ENCODE measurements at places on chromosomes 12 and 14.
A peak's percentile ranks its signal among the peaks of the same experiment; 100 is the strongest.

- DNase-seq = no peak
Observed at GRCh38 chr14:30223385-30223785, 295.7 kb upstream of the PRKD1 start.

DNA sequence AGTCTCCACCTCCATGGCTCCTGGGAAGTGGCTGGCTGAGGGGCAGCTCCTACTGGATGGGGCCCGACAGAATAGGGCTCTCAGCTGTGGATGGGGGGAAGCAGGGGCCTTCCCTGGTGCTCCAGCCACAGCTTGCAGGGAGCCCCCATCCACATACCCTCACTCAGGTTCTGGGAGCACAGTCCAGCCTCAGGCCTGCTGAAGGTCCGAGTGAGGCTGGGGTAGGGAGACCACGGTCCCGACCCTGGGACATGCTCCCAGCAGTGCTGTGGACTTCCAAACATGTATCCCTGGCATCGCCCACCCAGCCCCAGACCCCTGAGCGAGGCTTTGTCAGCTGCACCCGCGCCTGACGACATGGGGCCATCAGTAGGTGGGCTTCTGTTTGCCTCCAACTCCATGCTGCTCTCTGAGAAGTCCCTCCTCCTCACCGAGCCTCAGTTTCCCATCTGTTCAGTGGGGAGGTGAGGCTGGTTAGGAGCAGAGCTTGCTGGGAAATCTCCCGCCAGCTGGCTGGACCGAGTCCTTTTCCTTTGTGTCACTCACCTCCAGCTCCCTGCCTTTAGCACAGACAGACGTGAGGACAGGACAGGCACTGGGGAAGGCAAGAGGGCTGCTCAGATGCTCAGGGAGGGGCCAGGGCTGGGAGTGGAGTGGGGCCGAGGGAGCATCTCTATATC is 9.1 kb upstream of the ATG101 start:
- DNase-seq = no peak

DNA sequence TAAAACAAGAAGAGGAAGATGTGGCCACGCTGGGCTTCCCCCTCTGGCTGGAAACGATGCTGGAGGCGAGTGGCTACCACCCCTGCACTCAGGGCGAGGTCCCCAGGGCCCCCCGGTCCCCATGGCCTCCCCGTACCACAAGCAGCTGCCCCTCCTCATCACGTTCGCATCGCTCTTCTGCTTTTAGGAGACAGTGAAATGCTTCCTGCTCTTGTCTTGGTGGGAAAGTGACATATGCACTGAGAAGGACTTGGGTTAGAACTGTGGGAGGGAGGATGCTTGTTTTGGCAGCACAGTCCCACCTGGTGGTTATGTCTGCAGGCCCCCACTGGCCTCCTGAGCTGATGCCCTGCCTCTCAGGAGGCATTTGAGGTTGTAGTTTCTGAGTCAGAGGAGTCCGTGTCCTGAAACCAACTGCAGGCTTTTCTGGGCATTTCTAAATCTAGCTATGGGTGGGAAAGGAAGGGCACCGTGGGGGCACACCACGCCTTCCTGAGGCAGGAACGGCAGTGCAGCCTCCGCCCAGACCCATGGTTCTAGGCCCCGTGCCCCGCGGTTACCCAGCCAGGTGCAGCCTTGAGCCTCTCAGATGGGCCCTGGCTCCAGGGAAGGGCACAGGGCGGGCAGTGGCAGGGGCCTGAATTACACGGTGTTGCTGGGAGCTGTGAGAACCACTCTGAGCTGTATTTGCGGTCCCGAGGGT is 139.3 kb downstream of the ADGRD1 start:
- DNase-seq = peak; percentile 50

- DNase-seq = no peak
Observed at GRCh38 chr12:5403411-5403810, 28.5 kb upstream of the NTF3 start.

- no peak for DNase-seq
Observed at GRCh38 chr12:53505086-53505485, 2.2 kb downstream of the NPFF start.

DNA sequence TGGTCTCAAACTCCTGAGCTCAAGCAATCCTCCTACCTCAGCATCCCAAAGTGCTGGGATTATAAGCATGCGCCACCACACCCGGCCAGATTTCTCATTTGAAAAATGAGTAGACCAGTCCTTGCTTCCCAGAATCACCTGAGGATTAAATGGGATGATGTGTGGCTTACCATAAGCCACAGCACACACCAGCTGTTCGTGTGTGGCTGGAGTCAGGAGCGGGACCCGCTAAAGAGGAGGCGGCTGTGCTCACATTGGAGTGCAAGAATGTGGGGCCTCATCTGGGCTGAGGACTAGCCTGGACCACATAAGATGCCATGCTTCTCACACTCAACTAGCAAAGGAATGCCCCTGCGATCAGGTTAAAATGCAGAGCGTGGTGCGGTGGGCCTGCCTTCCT is 6.7 kb upstream of the ALDH2 start:
- DNase-seq = no peak

- no peak for DNase-seq
Observed at GRCh38 chr14:63701606-63702299, 26.1 kb downstream of the SGPP1 start.

GRCh38 chr12:75704664-75705063 is 193.3 kb upstream of the KRR1 start:
- DNase-seq = no peak

DNA sequence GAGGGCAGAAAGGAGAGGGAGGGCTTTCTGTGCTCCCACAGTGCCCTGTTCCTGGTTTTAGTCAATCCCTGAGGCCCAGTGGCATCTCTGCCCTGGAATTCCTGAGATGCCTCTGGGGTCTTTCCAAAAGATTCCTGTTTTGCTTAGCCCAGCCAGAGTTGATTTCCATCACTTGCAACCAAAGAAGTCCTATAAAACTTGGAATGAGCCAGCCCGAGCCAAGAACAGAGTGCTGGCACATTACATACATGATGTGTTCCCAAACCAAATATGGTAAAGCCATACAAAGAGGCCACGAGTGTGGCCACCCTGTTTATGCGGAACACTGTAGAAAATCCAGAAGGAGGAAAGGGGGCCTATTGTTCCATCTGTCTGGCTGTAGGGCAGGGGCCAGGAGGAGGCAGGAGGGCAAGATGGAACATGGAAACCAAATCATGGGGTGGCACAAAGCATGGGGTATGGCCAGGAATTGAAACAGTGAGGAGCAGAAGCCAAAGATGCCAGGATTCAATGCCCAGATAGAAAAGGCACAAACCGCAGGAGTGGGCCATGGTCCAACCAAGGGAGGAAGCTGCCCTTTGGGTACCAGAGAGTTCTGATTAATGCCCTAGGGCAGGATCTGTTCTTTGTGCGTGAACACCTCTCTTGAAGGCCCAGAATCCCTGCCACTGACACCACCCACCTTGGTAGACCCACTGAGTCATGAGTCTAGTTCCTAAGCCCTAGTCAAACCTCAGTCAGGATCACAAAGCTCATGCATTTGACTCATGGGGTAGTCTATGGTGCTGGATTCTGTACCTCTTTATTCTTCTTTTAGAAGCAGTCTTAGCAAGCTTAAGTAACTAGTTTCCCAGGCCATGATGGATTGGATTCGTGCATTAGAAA is 75.2 kb downstream of the LRRC74A start:
- DNase-seq = no peak

DNA sequence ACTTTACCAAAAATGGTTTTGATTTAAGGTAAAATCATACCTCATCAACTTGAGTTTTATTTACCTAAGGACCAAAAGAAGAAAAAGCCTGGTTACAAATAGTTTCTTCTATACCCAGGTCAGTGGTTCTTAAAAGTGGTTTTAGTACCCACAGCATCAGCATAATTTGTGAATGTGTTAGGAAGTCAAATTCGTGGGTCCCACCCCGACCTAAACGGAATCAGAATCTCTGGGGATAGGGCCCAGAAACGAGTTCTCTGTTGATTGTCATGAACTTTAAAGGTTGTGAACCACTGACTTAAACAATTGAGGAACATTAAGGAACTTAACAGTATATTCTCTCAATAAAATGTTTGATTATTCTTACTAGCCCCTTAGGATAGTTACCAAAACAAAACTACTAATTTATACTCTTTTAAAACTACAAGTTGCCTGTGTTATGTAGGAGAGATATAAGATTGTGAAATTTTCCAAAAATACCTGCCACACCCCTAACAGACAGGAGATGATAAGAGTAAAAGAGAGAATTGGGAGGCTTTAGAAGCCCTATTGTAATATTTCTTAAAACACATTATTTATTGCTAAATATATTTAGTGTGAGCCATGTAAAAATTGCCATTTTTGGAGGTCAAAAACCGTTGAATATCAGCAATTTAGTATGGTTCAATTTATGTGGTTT is 669 bp upstream of the SLC25A21 start:
- no peak for DNase-seq

DNA sequence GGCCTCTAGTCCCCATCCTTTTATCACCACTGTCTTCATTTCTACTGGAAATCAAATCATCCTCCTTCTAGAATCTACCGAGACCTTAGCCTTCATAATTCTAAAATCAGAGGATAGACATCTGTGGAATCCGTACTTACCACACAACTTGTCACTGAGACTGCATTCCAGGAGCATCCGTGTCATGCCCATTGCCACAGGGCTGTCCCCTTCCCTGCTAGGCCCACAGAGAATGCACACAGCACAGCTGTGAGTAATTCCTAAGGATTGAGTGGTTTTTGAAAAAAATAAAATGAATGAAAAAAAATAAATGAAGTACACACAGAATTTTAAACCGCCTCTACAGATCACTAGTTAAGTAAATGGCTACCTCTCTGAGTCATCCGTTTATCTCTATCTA is 21.0 kb upstream of the MAGOHB start:
- no peak for DNase-seq

DNA sequence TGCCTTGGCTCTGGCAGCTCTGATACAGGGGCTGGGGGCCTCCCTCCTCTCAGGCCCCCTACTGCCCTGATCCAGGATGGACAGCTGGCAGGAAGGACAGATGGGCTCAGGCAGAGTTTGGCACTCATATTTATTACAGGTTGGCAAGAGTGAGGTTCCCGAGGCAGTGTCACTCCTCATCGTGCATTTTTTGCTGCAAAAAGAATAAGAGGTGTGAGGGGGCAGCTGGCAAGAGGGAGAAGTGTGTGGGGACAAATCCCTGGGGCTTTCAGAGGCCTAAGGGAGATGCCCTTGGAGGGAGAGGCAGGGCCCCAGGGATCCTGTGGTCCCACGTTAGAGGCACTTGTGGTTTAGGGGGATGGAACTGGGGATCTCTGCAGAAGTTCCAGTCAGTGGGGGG is 5.0 kb downstream of the CMTM5 start:
- no peak for DNase-seq

- no peak for DNase-seq
Observed at GRCh38 chr14:100362311-100362927, 39.3 kb downstream of the SLC25A47 start.

DNA sequence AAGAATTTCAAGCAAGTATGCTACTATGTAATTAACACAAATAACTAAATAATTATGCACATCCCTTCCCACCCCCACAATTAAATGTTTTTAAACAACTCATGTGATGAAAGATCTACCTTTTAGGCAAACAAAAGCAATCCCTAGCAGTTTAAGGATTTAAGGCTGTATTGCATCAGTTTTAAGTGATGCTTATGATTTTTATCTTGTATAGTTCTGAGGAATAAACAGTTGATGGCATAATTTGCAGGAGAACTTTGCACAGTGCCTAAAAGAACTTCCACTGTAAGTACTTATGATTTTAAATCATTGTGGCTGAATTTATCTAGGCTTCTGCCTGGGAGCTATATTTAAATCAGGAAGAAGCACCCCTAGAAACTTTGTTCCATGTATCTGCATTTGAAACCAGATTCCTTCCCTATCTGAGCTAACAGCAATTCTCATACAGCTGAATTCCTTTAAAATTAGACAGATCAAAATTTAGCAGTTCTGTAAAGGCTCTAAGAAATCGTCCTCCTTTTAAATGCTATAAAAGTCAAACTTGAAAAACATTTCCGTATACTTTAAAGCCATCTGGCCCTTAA is 388.6 kb downstream of the BCAT1 start:
- DNase-seq = no peak

- DNase-seq = peak; percentile 23
Observed at GRCh38 chr12:113359133-113359938, 949 bp downstream of the PLBD2 start.

GRCh38 chr14:37779480-37779879 is 184.1 kb downstream of the TTC6 start:
- DNase-seq = no peak

DNA sequence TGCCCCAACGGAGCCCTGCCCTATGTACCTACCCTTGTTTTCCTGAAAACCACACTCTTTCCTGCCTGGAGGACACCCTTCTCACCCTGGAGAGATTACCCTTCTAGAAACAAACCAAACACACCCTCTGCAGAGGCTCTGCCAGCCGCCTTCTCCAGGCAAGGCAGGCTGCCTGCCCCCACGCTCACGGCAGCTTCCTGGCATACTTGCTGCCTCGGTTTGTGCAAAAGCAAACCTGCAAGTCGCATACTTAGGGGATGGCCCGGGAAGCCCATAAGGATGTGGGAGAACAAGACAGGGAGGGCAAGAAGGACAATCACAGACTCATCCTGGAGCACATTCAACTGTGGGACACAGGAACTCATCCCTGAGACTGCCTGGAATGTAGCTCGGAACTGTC is 154.0 kb upstream of the DIO3 start:
- no peak for DNase-seq

DNA sequence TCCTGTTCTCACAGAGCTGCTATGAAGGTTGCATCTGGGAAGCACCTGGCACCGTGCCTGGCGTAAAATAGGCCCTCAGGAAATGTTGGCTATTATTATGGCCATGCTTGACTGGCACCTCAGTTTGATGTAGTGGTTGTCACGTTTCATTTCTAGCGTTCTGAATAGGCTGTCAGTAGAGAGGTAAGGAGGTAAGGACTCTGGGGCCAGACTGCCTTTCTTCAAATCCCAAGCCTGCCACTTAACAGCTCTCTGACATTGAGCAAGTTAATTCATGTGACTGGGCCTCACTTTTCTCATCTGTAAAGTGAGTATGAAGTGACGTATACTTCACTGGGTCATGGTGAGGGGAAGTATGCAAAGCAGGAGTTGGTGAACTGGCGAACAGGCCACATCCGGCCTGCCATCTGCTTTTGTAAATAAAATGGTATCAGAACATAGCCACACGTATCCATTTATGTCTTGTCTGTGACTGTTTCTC is 196.2 kb downstream of the CACNA1C start:
- peak; percentile 72 for DNase-seq

DNA sequence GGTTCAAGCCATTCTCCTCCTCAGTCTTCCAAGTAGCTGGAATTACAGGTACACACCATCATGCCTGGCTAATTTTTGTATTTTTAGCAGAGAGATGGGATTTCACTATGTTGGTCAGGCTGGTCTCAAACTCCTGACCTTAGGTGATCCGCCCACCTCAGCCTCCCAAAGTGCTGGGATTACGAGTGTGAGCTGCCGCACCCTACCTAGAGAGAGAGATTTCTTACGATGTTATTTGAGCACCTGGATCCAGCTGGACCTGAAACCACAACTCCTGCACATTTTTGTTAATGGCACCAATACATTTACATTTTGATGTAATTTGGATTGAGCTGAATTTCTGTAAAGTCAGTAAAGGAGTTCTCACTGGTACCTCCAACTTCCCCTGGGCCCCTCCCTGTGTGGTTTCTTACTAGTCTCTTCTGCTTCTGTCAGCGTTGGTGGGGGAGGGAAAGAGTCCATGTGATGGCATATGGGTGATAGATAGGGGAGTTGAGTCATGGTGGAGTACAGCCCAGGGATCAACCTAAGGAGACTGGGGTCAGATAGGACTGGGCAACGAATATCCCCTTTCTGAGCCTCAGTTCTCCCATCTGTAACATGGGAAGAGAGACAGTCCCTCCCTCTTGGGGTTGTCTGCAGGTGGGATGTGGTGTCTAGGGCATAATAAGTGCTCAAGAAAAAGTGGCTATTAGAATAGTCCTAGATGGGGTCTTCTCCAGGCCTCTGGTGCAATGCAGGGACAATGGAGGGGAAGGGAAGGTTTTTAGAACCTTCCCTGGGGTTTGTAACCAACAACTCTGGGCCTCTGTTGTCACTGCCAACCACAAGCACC is 83.3 kb upstream of the MED13L start:
- DNase-seq = no peak
